ENCODE measurements at places on chromosomes 3 and 15. TPM values are rescaled to one million over a fixed set of nuclear protein-coding genes. Genes with fewer than 3 reads are reported as not detected.

Gene CYP1A2
- total RNA-seq = not detected

Gene ZMAT3
- 53.6 TPM for total RNA-seq

Gene ST3GAL6
- 0.63 TPM for total RNA-seq

Gene PP2D1
- total RNA-seq = not detected

Gene TPRG1
- 0.19 TPM for total RNA-seq

Gene CYP8B1
- total RNA-seq = not detected

Gene OCA2
- 0.23 TPM for total RNA-seq

Gene IGF2BP2
- total RNA-seq = 104 TPM

Gene SOX2
- total RNA-seq = not detected

Gene CRTC3
- total RNA-seq = 17.0 TPM

Gene FRMD5
- 3.2 TPM for total RNA-seq

Gene NR1I2
- not detected for total RNA-seq

Gene IL12A
- total RNA-seq = 1.4 TPM

Gene MBNL1
- total RNA-seq = 124 TPM

Gene DNAH1
- 2.1 TPM for total RNA-seq

Gene SLC22A13
- total RNA-seq = 0.29 TPM

Gene PHLDB2
- 21.7 TPM for total RNA-seq

Gene WDR49
- total RNA-seq = not detected

Gene C3orf49
- not detected for total RNA-seq

Data from LHCN-M2 (cell line).